Amygdala (tissue), 56 donors: ENCODE measurements at places on chromosomes 3 and 15.

DNA sequence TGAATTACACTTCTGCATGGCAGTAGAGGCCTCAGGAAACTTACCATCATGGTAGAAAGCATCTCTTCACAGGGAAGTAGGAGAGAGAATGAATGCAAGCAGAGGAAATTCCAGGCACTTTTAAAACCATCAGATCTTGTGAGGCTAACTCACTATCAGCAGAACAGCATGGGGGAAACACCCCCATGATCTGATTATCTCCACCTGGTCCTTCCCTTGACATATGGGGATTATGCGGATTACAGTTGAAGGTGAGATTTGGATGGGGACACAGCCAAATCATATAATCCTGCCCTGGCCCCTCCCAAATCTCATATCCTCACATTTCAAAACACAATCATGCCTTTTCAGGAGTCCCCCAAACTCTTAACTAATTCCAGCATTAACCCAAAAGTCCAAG lies 691.1 kb downstream of the SI start:
- no peak for DNase-seq

DNA sequence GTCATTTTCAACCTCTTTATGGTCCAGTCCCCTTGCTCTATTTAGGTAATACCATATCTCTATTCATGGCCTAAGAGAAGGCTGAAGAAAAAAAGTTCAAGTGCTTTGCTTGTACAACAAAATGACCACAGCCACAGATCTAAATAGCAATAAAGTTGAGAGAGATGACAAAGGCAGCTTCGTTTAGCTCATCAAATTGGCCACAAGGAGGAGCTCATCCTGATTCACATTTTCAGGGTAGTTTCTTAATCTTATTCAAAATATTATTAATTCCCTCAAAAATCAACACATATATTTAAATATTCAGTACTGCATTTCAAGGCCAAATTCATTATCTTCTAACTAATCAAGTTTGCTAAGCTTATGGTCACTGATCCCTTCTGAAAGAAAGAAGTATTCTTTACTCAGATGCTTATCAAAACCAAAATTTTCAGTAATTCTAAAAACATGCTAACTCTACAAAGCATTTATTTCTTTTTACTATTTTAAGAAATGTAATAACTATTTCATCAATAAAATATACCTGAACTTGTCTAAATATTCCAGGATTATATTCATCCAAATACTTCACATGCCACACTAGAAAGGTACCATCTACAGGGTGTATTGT lies 85.5 kb downstream of the DMXL2 start:
- no peak for DNase-seq

- no peak for DNase-seq
Measured at GRCh38 chr3:145190138-145190537, 970.8 kb downstream of the PLOD2 start.

- DNase-seq = no peak
Measured at GRCh38 chr3:28856796-28857195, 424.1 kb upstream of the RBMS3 start.

DNA sequence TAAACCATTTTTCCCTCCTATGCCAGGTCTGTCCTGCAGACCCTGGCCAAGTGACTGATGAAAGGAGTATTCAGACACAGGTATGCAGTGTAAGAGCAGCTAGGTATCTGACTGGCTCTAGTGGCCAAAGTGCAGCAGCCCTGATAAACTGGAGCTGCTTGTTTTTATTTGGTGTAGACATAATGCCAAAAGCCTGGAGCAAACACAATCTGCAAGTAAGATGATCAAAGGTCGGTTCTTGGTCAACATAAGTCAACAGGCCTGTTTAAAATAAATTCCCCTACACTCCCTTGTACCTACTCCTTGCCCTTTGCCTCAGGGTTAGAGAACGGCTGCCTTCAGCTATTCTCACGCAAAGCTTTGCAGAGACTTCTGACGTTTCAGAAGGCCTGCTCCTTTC lies 1003.1 kb downstream of the ZPLD1 start:
- DNase-seq = no peak

- DNase-seq = no peak
Measured at GRCh38 chr3:29370476-29371420, 89.9 kb downstream of the RBMS3 start.
